GM12864 (cell line): ENCODE measurements at places on chromosomes 1 and 21.

DNA sequence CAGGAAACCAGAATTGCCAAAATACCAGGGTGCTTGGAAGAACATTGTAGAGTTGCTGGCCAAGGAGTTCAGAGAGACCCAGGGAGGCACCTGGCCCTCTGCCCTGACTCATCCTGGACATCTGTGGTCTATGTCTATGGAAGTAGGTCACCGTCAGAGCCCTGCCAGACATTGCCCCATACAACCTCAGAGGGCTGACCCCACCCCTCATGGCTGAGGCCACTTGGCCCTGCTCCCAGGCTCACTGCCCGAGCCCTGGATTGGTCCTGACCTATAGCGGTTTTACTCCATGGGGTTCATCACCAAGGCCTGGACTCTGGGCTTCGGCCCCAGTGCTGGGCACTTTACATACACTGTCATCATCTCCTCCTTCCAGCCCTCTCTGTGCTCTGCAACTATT, 233.1 kb downstream of the PTPRU start:
- no peak for DNase-seq

GRCh38 chr1:193321242-193321840, 134.9 kb upstream of the B3GALT2 start:
- no peak for DNase-seq

- no peak for DNase-seq
Measured at GRCh38 chr21:28253338-28253737, 739.3 kb downstream of the LTN1 start.

GRCh38 chr1:67898033-67898726, 64.9 kb upstream of the GNG12 start:
- DNase-seq: no peak

DNA sequence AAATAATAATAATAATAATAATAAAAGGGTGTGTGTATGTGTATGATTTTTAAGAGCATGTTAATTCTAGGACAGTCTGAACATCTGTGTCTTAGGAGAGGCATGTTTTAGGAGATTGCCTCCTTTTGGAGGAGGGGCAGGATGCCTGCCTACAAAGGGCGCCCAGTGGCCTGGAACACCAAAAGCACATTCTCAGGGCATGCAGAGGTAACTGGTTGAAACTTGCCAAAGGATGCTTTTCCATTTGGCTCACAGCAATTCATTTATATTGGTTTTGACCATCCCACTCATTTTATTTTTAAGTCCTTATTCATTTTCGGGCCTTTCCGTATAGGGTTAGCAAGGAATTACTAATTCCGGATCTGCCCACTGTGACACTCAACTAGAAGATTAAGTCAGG, 21.1 kb upstream of the LAMC2 start:
- no peak for DNase-seq

GRCh38 chr1:112247036-112247597, 148.9 kb upstream of the CTTNBP2NL start:
- no peak for DNase-seq

GRCh38 chr1:27166929-27167328, 12.0 kb upstream of the SLC9A1 start:
- DNase-seq: no peak

GRCh38 chr1:145975216-145975615, 10.7 kb downstream of the POLR3GL start:
- DNase-seq: no peak

DNA sequence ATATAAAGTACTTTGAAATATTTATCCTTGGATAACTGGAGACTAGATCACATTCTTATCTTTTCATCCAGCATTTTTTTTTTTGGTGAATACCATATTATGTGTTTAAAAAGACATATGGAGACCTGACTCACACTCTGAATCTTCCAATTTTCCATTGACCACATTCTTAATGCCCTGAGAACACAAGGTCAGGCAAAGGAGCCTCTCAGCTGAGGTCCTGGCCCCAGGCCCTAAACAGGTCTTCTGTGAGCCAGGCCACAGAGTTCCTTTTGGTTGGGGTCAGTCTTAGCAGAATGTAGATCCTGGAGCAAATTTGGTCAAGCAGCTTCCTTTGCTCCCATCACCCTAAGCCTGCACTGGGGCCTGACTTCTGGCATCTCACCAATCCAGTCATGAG, 390.1 kb upstream of the ST6GALNAC5 start:
- DNase-seq: no peak

GRCh38 chr1:25105836-25106235, 126.5 kb downstream of the SYF2 start:
- no peak for DNase-seq

DNA sequence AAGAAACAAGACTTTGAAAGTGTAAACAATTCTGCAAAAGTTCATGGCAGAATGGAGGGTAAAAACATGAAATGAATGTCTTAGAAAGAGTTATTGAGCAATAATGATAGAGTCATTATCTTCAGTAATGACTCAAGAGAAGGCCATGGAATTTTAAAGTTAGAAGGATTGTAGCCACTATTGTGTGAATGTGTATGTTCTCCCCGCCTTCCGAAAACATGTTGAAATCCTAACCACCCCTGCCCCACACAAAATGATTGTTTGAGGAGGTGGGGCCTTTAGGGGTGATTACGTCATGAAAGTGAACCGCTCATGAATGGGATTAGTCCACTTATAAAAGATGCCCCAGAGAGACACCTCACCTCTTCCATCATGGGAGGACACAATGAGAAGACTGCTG, 93.8 kb upstream of the CCDC190 start:
- DNase-seq: no peak
